ENCODE measurements at places on chromosomes 2 and 18.

DNA sequence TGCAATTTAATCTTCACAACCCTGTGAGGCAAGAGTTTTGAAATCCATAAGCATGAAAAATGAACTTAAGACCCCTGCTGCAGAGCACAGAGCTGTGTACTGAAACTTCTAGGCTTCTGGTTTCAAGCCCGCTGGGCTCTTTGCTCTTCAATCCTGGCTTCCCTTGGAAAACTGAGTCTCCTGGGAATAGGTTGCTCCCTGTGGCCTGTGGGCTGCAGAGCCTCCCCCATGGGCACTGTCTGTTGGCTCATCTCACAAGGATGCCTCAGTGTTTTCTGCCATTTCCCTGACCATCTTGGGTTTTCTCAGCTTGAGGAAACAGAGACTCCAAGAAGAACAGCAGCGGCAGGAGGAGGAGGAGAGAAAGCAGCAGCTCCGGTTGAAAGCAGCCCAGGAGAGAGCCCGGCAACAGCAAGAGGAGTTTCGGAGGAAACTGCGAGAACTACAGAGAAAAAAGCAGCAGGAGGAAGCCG lies 44.5 kb downstream of the SUMO1 start:
- no peak for DNase-seq

DNA sequence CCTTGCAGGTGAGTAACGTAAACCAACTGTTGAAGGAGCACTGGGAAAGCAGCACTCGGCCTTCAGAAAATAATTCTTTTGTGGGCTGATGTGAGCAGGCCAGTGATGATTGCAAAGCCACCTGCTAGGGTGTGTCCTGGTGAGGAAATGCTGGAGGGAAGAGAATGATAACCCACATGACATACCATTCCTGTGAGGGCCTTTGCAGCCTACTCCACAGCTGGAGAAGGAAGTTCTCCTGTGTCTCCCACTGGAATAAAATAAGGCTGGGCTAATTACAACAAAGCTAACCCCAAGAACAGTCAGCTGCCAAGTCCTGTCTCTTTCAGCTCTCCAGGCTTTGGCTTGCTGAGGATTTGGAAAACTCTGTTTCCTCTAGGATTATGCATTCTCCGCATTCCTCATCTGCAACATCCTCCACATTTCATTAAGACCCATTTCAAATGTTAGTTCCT lies 16.7 kb upstream of the DSG1 start:
- DNase-seq: no peak

GRCh38 chr18:34929336-34929780 lies 111.9 kb upstream of the MAPRE2 start:
- no peak for DNase-seq

DNA sequence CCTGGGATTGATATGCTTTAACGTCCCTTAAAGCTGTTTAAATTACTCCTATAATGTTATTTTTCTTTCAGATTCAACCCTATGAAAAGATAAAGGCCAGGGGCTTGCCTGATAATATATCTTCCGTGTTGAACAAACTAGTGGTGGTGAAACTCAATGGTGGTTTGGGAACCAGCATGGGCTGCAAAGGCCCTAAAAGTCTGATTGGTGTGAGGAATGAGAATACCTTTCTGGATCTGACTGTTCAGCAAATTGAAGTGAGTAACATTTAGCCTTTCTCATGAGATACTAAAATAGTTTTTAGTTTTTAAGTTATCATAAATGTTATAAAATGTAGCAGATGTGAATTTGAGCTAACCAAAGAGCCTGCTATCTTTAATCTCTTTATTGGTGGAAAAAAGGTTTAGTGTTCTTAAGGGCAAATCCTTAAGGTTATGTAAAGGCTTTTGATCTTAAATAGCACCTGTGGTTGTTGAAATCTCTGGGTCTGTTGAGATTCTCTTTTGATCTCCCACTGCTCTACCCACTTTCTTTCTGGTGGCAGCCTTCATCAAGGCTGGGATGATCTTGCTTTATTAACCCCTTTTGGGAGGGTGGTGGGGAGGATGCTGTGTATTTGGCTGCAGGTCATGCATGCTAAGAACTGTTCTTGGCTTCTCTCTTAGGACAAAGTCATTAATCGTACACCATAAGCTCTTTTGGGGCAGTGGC lies 40.9 kb downstream of the UGP2 start:
- no peak for DNase-seq

GRCh38 chr2:196653843-196654242 lies 14.3 kb downstream of the CCDC150 start:
- DNase-seq: no peak

DNA sequence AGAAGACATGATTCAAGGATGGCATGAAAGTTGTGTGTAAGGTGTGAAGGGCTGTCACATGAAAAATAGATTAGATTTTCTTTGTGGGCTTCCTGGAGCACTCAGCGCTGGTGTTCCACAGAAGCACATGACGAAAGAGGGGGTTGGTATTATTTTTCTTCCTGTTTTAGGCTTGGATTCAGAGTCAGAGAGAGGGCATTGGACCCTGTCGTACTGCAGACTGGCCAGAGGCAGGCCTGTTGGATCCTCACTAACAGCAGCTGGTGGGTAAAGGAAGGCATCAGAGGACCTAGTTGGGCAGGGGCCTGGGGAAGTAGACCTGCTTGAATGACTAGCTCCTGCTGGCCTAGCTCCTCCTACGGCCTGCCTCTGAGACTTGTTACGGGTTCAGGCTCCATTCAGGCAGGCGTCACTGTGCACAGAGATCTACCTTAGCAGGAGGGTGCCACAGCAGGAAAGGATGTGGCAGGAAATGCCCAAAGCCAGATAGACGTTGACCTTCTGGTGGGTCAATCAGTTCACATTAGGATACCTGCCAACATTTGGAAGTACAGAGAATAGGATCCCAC lies 13.1 kb downstream of the CTLA4 start:
- no peak for DNase-seq

DNA sequence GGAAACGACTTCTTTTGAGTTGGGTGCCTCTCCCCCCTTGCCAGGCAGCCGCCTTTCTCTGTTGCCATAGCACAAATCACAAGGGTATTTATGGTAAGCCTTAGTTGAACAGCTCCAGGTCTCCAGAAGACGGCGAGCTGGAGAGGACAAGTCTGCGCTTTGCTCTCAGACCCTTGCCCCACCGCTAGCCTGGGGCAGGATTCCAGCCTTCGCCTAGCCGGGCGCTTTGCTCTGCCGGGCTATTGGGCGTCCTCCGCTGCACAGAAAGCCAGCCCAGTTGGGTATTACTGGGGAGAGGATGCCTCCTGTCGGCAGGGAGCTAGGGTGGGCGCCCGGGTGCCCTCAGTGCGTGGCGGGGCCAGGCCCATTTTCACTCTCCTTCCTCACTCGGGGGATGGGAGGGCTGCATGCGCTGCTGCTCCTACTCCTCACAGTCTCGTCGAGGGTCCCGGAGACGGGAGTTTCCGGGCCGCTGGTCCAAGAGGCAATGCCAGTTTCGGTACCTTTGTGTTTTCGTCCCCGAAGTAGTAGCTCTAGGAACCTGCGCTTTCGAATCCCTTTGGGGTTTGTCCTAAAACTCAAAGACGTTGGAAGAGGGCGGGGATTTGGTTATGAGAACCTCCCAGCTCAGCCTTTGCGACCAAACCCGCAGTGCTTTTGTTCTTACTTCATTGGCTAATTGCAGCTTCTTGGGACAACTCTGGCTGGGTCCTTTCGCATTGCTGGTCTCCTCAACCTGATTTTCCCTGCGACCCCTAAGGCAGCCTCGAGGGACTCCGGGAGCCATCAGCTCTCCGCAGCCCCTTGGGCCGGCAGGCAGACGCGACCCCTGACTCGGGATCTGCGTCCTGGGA lies 3.6 kb upstream of the DLX2 start:
- DNase-seq: no peak

GRCh38 chr18:52288403-52289004 lies 51.5 kb upstream of the DCC start:
- DNase-seq: no peak

- DNase-seq: no peak
Measured at GRCh38 chr2:158060835-158061435, 40.7 kb upstream of the UPP2 start.

- peak; percentile 93 for DNase-seq
Measured at GRCh38 chr2:216108967-216109921, at the start of gene XRCC5. XRCC5 (plus strand) TSS chr2:216109348; CDS start chr2:216109437, 89 bp downstream.

- DNase-seq: no peak
Measured at GRCh38 chr2:153864022-153864421, 7.7 kb upstream of the GALNT13 start.

DNA sequence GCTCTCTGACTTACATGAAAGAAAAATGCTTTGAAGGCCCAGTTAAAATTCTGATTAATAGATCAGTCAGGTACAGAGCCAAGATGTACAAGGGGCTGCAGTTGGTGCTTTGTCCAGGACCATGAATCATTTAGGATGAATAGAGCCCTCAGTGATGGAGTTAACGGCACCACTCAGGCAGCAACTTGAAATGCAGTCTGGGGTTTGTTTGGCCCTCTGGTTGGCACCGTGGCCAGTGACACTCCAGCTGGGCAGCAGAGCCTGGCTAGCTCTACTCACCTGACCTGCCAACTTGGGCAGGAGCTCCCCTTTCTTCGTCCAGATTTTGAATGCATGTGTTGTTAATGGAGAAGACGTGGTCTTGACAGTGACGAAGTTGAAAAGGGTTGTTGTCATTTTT lies 493.0 kb upstream of the ACVR2A start:
- no peak for DNase-seq

- no peak for DNase-seq
Measured at GRCh38 chr2:42977270-42978174, 185.1 kb upstream of the HAAO start.

DNA sequence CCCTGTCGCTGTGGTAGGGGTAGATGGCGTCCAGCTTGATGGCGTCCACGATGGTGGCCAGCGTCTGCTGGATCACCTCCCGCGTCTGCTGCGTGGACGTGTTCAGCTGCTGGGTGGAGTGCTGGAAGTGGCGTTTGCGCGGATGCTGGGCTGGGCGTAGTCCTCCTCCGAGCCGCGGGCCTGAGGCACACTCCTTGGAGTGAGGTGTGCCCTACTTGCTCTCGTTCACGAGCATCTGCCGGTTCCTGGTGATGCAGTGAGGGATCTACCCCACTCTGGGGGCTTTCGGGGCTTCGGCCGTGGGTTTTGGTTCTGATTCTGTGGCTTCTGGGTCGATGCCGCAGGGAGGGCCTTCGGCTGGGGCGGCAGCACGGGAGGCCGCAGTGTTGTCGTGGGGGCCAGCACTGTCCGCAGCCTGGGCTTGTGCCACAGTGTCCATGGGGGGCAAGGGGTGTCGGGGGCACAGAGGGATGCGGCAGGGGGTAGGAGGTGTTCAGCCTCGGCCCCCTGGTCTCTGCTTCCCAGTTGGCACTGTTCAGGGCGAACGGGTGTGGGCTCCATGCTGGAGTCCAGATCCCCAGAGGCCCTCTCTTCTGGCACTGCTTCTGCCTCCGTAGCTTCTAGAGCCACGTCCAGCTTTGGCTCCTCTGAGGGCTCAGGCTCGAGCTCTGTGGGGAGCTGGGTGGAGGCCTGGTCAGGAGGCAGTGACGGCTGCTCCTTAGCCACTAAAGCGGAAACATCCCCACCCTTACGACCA lies 890.6 kb upstream of the LRRTM1 start:
- no peak for DNase-seq

- no peak for DNase-seq
Measured at GRCh38 chr18:47284721-47285395, 33.4 kb upstream of the SKOR2 start.

- DNase-seq: no peak
Measured at GRCh38 chr2:207694811-207695281, 16.6 kb upstream of the CCNYL1 start.

GRCh38 chr18:9137168-9138066 lies 836 bp downstream of the ANKRD12 start:
- DNase-seq: peak; percentile 77

DNA sequence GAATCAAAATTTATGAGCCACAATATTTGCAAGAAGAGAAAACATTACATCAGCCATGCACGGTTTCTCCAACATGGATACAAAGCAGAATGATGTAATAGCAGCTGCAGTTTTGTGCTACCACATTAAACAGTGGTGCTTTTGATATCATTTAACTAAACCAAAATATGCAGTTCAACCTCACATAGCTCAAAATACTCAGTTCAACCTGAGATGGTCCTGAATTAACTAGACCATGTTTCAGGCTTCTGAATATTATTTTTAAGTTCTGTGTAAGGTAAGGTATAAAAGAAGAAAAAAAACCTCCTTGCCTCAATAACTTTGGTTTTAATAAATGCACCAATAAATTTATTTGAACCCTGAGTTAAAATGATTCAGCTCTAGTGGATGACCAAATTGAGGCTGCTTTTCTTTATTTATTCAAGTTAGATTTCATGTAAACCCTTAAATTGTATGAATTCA lies 18.8 kb upstream of the TSPYL6 start:
- DNase-seq: no peak

DNA sequence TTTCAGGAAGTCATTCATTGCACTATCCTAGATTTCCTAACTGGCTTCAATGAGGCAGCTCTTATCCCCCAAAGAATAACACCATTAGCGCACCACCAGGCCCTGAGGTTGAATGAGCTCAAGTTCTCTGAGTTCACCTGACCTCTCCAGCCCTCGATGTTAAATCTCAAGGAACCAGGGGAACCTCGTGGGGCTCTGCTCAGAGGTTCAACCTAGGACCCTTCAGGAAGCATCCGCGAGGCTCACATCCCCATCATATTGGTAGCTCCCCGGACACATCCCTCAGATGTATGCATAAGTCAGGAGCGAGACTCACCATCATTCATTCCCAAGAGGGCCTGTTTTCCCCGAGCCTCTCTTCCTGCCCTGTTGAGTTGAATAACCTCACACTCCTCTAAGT lies 145.6 kb upstream of the KLHL29 start:
- DNase-seq: no peak

GRCh38 chr2:88697370-88698026 lies 6.0 kb downstream of the RPIA start:
- DNase-seq: no peak

GRCh38 chr2:219408631-219409030 lies 9.5 kb upstream of the DES start:
- no peak for DNase-seq

- DNase-seq: no peak
Measured at GRCh38 chr2:215653344-215654030, 217.6 kb upstream of the FN1 start.

- DNase-seq: no peak
Measured at GRCh38 chr2:26576565-26577441, 64.4 kb downstream of the CIB4 start.

- DNase-seq: no peak
Measured at GRCh38 chr2:30177440-30177839, 30.6 kb downstream of the YPEL5 start.

GRCh38 chr18:30763902-30764350 lies 278.6 kb downstream of the DSC3 start:
- no peak for DNase-seq

All from C1 segment of cervical spinal cord (tissue), 14 donors.